NCI-H1930 (cell line): ENCODE measurements at places on chromosomes 3 and 15.

DNA sequence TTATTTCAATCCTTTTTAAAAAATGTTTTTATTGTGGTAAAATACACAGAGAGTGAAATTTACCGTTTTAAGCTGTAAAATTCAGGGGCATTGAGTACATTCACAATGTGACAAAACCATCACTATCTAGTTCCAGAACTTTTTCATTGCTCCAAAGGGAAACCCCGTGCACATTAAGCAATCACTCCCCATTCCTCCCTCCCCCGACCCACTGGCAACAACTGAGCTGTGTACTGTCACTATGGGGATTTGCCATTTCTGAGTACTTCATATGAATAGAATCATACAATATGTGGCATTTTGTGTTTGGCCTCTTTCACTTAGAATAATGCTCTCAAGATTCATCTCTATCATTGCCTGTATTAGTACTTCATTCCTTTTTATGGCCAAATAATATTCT, 45.5 kb upstream of the BOC start:
- no peak for DNase-seq

DNA sequence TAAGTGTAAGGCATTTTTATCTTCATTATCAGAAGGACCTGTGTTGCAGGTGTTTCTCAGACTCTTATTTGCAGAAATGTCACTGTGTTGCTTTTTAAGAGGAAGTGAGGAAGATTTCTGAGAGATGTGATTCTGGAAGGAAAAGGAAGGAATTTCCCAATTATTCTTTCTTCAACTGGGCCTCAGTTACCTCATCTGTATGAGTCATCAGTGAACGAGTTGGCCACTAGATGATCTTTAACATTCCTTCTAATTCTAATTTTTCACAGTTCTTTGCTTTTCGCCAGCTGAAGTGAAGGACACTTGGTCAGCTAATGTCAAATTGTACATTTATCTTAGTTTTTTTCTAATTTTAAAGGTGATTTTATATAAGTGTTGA, 28.9 kb downstream of the CLEC3B start:
- no peak for DNase-seq

DNA sequence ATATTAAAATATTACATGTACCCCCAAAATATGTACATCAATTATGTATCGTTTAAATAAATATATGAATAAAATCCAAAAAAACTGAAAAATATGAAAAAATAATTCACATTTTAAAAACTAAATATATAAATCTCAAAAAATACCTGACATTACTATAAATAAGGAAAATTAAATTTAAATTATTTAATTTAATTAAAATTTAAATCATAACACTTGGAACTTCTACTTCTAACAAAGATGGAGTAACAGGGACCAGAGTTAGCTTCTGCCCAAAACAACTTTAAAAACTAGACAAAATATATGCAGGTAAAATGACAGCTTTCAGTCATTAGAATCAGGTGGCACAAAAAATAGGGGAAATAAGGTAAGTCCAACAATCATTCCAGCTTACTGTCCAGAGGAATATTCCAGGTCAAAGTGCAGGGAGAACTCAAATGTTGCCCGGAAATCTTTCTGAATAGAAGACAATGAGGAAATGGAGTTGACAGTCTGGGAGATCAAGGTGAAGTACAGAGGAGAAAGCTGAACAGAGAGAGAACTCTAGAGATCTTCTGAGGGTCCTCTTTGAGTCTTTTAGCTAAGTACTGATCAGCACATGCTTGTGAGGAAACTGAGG, 207.7 kb upstream of the ATP11B start:
- no peak for DNase-seq

GRCh38 chr3:51671734-51672475, 853 bp downstream of the TEX264 start:
- no peak for DNase-seq

GRCh38 chr15:31372635-31373091, 46.0 kb downstream of the KLF13 start:
- DNase-seq, result no peak
